ENCODE measurements at places on chromosomes 4 and X. TPM values are rescaled to one million over a fixed set of nuclear protein-coding genes. Genes with fewer than 3 reads are reported as not detected.

Gene RPL34
- total RNA-seq = 1,393 TPM

Gene EDA
- total RNA-seq = 8.1 TPM

Gene CT45A2
- total RNA-seq = not detected

Gene TIGD4
- 2.0 TPM for total RNA-seq

Gene SLC9B1
- 0.59 TPM for total RNA-seq

Gene SMR3B
- total RNA-seq = not detected

DNA sequence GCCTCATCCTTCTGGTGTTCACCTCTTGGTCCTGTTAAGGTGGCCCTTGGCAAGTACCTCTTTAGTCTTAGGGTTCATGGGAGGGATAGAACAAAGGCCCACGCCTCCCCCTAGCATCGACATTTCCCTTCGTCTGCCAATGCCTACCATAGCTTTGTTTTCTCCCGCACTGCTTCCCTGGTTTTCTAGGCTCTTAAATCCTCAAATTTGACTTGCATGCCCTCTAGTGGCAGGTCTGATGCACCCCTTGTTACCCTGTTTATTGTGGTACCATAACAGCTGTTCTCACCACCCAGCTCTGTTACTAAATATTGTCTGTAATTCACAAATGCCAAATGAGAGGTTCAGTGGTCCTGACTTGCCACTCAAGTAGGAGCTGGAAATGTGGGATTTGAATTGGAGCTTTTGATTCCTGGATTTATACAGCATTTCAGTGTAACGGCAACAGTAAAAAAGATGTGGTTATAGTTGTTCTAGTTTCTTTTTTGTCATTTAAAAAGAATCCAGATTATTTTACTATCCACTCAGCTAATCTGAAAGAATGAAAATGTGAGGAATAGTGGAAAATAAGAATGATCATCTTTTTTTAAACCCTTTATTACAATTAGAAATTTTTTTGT lies 100.1 kb downstream of the REPS2 start:
- DNase-seq = peak; percentile 70

GRCh38 chr4:185171373-185172071 lies 28.5 kb downstream of the SLC25A4 start:
- no peak for DNase-seq

DNA sequence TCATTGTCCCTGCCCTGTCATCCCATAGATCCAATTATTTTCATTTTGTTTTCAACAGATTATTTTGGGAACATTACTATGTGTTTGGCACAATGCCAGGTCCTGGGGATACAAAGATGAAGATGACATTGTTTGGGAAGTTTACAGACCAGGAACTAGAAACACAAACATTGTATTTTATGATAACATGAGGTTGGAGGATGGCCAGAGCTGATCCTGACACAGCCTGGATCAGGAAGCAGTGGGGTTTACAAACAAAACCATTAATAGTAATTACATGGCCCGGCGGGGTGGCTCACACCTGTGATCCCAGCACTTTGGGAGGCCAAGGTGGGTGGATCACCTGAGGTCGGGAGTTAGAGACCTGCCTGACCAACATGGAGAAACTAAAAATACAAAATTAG lies 29.9 kb downstream of the CLRN2 start:
- DNase-seq = no peak

DNA sequence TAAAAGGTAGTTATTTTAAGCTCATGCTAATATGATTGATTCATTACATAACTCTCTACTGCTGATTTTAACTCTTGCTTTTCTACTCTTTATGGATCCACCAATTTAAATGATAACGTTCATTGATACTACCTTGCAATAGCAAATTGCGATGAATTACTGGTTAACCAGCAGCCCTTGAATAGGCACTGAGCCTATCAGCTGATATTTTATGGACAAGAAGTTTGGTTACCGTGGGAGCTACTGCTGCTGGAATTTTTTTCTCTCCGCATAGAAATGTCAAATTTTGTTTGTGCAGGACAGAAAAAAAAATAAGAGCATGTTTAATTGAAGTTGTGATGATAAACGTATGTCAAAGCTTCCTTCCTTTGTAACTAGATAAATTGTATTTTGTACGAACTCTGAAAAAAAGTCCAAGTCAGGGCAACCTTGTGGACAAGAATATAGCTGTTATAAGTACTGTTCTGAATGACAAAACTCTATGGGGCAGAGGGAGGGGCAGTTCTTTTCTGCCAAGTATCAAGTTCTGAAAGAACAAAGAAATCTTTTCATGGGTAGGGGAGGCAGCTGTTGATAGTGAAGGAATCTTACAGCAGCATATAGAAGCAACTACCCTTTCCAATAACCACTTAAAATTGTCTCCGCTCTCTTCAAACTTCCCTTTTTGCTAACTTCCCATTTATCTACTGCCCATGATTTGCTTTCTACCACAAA lies 434.9 kb upstream of the PABPC4L start:
- no peak for DNase-seq

GRCh38 chr4:109616243-109616642 lies 56.2 kb downstream of the MCUB start:
- DNase-seq = no peak

DNA sequence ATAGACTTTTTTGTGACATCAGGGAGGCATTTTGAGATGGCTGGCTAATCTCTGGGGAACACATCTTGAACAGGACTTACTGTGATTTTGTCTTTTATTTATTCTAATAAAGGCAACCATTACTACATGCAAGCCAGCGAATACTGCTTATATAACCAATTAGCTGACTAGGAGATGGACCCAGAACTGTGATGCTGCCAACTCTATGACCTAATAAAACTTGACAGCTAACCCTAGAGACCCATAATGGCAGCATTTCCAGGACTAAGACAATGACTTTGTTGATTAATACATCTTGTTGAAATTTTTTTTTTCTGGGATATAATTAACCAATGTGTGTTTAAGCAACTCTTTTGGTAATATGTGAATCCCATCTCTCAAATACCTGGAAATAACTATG lies 584.6 kb downstream of the PRR32 start:
- DNase-seq = no peak

DNA sequence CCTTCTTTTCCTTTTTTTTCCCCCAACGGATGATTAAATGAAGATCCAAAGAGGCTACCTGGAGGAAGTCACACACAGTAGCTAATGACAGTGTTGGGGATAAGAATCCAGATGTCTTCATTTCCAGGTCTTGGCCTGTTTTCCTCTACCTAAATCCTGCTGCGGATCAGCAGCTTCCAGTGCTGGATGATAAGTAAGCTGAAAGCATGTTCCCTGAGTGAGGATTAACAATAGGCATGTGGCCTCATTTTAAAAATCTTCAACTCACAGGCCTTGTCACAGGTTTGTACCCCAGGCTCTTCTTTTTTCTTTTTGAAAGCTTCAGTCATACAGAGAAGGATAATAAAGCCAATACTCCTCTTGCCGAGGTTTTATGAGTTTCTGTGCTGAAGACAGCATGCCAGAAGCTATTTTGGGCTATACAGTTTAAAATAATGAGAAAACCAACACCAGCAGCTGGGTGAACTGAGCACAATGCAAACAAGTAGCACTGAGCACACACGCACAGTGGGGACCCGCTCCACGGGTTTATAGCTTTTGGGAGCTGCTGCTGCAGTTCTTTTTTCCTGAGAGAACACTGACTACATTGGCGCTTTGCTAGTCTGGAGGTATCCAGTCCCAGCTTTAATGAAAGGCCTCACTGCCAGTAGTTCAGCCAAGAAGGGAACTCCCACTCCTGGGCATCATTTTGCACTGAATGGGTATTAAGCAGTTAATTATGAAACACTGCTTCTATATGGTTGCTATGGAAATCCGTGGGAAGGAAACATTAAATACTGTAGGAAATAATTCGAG lies 184.2 kb upstream of the CTSO start:
- DNase-seq = no peak

- no peak for DNase-seq
Measured at GRCh38 chrX:52420824-52421443, 52.1 kb downstream of the XAGE2 start.

- no peak for DNase-seq
Measured at GRCh38 chr4:1904042-1904441, 32.8 kb downstream of the NSD2 start.

DNA sequence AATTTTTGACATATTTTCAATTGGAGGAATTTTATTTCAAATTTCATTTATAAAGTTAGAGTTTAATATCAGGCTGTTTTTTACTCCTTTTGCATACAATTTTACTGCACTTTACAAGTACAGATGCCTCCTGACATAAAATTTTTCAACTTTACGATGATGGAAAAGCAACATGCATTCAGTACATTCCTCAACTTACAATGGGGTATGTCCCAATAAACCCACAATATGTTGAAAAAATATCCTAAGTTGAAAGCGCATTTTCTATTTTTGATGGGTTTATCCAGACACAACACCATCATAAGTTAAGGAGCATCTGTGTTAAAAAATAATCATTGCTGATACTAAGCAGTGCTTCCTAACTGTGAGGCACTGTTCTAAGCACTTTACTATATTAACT lies 4.3 kb downstream of the KLHL5 start:
- no peak for DNase-seq

Measured in H9 (cell line).